ENCODE measurements at places on chromosomes 3 and 15.

DNA sequence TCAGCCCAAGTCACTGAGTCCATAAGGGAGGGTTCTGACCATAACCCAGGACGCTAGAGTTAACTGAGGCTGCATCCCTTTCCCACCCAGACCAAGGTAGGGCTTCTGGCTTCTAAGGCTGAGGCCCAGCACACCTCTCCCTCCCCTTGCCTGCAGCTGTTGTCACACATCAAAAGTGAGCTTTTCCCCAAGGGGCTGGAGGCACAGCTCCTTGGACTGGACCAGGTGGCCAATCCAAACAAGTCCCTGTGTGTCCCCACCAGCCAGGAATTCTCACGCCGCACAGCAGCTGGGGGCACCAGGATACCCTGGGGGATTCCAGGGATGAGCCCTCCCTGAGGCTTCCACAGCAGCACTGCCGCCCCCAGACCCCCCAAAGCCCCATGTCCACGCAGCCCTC is 22.3 kb upstream of the ISLR2 start:
- DNase-seq = no peak

- no peak for DNase-seq
These were observed 245.2 kb downstream of the IL20RB start for GRCh38 chr3:137202941-137203340.

- DNase-seq = no peak
These were observed 3.5 kb downstream of the ADAMTS17 start for GRCh38 chr15:100338247-100338646.

DNA sequence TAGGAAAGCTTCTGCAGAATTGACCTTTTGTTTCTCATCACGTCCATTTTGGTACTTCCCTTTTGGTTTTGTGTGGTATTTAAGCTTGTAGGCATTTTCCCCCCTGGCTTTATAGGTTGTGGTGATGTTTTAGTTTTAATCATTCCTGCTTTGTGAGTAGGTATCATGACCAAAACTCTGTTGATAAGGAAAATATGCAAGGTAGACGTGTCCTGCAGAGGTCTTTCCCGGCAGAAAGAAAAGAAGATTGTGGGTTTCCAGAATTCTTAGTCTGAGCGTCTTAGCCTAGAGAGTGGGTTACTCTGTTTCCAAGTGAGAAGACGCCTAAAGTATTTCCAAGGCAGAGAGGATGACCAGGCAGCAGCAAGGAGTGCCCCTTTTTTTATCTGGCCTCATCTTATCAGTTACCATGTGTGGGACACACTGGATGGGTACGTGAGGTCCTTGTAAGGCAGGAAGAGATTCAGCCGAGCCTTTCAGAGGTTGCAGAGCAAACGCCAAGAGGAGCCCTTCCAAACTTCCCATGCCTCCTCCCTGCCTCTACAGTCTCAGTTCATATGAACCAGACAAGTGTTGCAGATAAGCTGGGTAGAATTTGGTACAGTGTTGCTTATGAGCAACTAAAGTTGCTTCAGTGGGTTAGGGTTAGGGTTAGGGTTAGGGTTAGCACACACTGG is 58.8 kb downstream of the ARNT2 start:
- no peak for DNase-seq

- DNase-seq = no peak
These were observed 325.8 kb upstream of the CTNNB1 start for GRCh38 chr3:40873476-40873875.

DNA sequence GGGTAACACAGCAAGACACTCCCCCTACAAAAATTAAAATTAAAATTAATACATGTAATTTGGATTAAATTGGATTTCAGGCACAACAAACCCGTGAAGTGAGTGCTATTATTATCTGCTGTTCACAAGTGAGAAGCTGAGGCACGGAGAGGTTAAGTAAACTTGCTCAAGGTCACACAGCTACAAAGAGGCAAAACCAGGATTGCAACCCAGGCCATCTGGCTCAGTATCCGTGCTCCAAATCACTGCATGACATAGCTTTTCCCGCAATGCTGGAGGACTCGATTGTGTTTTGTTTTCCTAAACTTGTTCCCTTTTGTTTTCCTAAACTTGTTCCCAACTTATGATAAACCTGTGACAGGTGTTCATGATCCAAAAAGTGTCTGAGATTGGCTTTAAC is 19.9 kb upstream of the C15orf39 start:
- peak; percentile 15 for DNase-seq

DNA sequence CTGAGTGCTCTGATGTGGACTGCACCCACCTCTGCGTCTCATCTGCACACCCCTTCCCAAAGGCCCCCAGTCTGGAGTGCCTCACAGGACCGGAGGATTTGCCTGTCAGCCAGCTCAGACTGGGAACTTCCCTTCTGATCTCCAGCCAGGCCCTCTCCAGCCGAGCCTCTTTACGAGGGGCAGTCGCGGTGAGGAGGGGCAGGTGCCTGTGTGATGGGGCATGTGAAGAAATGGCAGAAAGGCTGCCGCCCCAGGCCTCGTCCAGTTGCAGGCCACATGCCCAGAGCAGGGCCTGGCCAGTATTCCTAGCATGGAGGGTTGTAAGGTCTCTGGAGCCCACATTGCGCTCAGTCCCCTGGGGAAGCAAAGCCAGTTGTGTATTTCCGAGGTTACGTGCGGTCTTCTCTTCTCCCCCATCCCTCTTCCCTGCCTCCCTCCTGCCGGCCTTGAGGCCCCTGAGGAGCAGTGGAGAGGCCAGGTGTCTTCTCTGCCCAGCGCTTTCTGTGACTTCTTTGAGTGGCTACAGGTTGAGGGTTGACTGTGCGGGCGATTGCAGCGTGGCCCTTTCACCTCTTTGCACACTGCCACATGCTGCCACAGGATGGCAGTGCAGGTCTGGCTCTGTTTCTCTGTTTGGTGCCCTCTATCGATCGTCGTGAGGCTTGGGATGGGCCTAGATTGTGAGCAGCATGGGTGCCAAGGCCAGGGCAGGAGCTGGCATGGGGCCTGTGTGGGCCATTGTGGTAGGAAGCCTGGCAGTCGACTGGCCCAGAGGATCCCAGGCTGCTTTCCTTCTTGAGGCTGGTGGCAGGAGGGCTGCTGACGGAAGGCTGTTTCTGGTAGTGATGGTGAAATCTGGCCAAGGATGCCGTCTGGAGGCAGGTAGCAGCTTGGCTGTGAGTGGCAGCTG is 5.3 kb downstream of the CLK3 start:
- peak; percentile 86 for DNase-seq

- DNase-seq = no peak
These were observed 80.9 kb upstream of the SOX2 start for GRCh38 chr3:181630853-181631252.

GRCh38 chr15:101019366-101019896 is 100.3 kb downstream of the LRRK1 start:
- DNase-seq = no peak

DNA sequence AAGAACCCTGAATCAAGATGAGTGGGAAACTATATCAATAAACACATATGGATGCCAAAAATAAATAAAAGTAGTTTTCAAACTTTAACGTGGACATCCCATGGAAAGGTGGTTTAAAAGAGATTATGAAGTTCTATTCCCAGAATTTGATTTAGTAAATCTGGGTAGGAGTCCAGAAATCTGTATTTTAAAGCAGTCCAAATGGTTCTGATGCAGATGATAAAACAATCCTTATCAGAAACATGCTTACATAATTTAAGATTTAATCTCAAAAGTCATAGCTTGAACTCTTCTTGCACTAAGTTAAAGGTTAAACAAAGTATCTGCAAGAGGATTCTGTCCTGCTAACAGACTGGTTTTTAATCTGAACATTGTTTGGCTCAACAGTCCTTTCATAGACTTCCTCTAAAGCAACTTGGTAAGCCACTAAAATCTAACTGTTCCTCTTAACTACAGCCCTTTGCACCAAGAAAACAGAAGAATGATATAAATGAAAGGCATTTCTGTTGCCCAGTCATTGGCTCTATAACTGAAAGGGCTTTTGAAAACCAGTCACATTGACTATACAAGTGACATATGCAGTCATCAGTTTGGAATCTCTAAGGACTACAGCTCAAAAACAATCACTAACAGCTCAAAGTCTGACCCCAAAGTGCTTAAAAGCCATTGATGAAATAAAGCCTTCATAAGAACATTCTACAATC is 23.4 kb upstream of the MAP4 start:
- DNase-seq = peak; percentile 56

DNA sequence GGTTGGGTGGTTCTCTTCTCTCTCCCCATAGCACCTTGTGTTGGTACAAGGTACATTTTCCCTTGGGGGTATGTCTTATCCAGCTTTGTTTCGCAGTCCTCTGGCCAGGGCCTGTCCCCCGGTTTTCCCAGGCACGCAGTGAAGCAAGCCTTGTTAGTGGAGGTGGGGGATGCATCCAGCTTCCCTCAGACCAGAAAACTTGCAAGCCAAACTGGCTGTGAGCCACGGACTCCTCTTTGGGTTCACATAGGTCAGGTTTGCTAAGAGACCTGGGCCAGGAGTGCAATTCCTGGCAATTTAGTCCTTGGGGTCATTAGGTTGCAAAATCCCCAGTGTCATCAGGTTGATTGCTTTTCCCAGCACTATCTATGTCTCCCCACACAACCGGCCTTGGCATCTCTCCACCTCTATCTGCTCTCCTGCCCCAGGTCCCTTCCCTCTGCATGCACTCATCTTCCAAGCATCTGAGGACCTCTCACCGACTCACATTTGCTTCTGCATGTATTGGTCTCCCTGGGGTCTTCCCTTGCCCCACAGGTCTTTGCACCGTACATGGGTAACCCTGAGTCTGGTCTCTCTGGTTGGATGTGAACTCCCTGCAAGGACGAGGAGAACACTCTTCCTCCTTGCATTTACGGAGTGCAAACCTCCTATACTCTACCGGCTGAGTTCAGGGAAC is 34.2 kb downstream of the BCL2L10 start:
- no peak for DNase-seq

GRCh38 chr3:195221015-195221853 is 49.7 kb downstream of the XXYLT1 start:
- DNase-seq = no peak

- DNase-seq = no peak
These were observed 41.8 kb upstream of the NEO1 start for GRCh38 chr15:73010154-73011152.

DNA sequence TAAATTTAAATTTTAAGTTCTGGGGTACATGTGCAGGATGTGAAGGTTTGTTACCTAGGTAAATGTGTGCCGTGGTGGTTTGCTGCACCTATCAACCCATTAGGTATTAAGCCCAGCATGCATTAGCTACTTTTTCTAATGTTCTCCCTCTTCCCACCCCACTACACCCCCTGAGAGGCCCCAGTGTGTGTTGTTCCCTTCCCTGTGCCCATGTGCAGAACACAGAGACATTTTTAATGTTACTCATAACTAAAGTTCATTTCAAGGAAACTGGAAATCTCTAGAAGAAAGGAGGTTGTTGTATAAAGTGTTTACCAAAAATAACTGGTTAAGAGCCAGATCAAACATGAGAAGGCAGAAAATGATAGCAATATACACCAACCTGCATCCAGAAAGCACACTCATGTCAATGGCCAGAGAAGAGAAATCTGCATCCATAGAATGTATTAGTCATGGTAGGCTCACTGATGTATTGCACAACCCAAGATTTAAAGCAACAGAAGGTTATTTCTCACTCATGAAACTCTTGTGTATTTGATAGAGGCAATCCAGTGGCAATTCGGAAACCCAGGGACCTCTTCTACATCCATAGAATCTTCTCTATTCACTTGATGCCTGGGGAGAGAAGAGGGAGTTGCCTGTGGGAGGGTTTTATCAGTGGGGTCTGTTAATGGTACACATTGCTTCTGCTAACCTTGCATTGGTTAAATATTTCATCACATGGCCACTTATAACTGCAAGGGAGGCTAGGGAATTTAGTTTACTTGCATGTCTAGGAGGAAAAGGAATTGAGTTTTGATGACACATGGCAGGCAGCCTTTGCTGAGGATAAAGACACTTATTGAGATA is 321.9 kb upstream of the RASGRP1 start:
- DNase-seq = no peak

GRCh38 chr15:95596496-95596895 is 734.0 kb upstream of the NR2F2 start:
- DNase-seq = peak; percentile 23

DNA sequence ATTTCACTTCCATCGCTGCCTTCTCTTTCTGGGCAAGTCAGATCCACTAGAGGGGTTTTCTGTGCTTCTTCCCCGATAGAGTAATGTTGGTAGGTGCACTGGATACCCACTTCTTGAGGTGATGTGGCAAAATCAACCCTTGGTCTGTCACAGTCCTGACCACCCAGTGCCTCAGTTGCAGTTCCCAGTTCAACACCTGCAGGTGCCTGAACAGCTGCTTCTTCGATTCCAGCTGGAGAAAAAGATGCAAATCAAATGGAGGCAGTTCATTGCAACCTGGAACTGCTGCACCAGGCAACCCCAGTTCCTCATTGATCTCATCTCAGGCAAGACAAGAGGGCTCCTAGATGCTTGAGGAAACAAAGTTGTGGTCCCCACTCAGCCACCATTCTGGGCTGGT is 186.6 kb downstream of the UBE2E2 start:
- DNase-seq = no peak

DNA sequence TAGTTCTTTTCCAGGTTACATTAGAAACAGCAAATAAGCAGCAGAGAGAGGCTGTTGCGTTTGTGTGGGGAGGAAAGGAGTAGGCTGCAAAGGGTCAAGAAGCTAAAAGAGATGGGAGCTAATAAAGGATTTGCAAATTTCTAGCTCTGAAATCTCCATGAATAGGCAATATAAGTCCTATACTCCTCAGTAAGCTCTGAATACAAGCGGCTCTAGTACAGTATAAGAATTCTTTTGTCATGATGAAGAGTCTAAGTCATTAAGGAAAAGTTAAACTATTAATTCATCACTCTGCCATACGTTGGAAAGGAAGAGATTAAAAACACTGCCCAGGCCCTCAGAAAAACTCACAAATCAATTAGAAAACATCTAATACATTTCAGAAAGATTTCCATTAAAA is 59.3 kb downstream of the CEP152 start:
- DNase-seq = no peak

GRCh38 chr3:139465636-139466035 is 10.7 kb downstream of the RBP2 start:
- DNase-seq = no peak

- DNase-seq = no peak
These were observed 381.3 kb downstream of the TIGIT start for GRCh38 chr3:114675104-114675503.

DNA sequence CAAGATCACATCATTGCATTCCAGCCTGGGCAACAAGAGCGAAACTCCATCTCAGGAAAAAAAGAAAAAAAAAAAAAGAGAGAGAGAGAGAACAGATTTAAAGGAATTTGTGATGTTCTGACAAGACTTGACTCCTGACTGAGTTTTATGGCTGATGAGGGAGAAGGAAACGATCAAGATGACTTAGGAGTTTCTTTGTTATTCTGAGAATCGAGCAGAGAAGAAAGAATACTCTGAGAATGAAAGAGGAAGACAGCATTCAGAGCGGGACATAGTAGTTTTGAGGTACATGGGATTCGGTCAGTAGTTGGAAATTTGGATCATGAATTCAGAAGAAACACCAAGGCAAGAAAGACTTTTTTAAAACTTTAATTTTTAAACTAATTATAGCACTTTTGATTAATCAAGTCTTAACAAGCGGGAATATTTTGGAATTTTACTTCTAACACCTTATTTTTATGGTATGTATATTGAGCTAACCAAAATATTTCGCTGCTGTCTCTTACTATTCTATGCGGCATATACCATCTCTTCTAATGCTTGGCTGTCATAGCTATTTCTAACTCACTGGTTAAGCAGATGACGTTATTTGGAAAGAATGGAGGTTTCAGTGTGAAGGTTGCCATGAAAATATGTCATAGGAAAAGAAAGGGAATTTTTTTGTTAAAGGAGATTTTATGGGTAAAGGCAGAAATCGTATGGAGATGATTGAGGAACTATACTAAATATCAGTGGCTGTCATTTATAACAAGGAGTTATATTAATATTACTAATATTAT is 644.1 kb downstream of the RBMS3 start:
- DNase-seq = no peak

Data from stomach (tissue), 19 donors.